Right lobe of liver (tissue), 6 donors: ENCODE measurements at places on chromosomes 1 and 21. TPM values are rescaled to one million over a fixed set of nuclear protein-coding genes. Genes with fewer than 3 reads are reported as not detected.

- H3K4me3 ChIP-seq: no peak overlapping the region
- no peak overlapping the region for H3K27ac ChIP-seq
- no peaks in the 10 kb centered on the region for H3K27me3 ChIP-seq
- H3K36me3 ChIP-seq: no peaks in the 10 kb centered on the region
- DNase-seq: no peak
Observed at GRCh38 chr1:184489908-184490307, 103.1 kb downstream of the C1orf21 start.

Gene FAM72B
- 0.66 TPM for total RNA-seq

DNA sequence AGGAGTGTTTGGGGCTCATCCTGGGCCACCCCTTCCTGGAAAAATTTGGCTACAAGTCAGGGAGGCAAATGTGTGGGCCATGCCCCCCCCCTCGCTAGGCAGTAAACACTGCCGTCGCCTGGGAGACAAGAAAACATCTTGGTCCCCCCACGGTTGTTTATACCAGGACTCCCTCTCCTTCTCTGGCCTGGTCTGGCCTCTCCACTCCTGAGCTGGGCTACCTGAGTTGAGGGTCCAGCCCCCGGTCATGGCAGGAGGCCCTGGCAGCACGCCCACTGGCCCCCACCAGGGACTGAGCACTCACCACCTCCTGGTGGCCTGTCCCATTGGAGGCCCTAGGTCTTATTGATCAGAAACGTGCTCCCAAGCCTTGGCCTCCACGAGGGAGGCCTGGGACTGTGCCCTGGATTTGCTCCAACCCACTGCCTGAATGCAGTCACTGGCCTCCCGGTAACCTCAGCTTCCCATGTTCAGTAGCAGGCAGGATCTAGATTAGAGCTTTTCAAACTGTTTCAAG lies 15.8 kb downstream of the KCNQ4 start:
- no peaks in the 10 kb centered on the region for H3K36me3 ChIP-seq
- H3K27ac ChIP-seq: no peak overlapping the region
- H3K4me1 ChIP-seq: no peaks in the 10 kb centered on the region
- H3K4me3 ChIP-seq: no peak overlapping the region
- no peaks in the 10 kb centered on the region for H3K27me3 ChIP-seq
- peak; percentile 73 for DNase-seq

Gene VSIG8
- total RNA-seq: not detected

- DNase-seq: no peak
- H3K27ac ChIP-seq: no peak overlapping the region
- H3K4me1 ChIP-seq: no peaks in the 10 kb centered on the region
- H3K27me3 ChIP-seq: no peaks in the 10 kb centered on the region
- no peaks in the 10 kb centered on the region for H3K36me3 ChIP-seq
Observed at GRCh38 chr21:46028573-46029091, 47.1 kb downstream of the COL6A1 start.

Gene CRB1
- total RNA-seq: not detected

Gene TCHHL1
- not detected for total RNA-seq

DNA sequence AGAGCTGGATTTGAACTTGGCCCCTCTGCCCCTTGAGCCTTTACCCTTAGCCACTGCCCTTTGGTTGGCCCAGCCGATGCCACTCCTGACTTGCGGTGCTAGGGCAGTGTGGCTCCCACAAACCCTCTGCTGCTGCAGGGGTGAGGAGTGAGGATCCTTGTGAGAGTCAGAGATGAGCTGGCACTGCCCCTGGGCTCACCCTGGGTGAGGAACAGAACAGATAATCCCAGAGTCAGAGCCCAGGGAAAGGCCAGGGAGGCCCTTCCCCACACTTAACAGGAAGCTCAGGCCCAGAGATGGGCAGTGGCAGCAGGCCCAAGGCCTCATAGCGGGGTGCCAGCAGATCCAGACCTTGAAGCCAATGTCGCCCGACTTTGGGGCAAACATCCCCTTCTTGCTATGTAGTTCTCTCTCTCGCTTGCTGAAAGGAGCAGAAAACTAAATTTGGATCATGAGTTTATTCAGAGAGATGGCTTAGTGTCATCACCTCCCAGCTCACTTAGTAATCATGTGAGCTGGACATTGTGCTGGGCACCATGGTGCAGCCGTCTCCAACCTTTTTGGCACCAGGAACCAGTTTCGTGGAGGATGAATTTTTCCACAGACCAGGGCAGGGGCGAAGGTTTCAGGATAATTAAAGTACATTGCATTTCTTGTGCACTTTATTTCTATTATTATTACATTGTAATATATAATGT lies 81.4 kb downstream of the IGSF21 start:
- H3K27me3 ChIP-seq: no peaks in the 10 kb centered on the region
- no peaks in the 10 kb centered on the region for H3K36me3 ChIP-seq
- H3K27ac ChIP-seq: no peak overlapping the region
- no peak overlapping the region for H3K4me3 ChIP-seq
- no peak for DNase-seq

Gene VHLL
- total RNA-seq: not detected

DNA sequence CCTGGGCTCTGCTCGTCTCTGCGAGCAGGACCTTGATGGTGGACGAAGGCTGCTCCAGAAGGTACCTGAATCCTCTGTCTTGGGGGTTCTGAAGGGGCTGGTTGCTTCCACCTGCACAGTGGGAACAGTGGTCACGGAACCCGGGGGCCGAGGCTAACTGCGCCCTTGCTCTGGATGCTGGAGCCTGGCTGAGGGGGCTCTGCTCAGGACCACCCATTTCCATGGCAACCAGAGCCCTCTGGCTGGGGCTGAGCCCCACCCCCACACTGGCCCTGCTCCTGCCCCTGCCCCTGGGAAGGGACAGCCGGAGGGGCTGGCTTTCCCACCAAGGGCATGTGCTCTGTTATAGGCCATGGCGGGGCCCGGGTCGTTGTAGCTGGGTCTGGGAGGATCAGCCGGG lies 462.3 kb downstream of the PTPRU start:
- no peaks in the 10 kb centered on the region for H3K27me3 ChIP-seq
- H3K4me3 ChIP-seq: no peak overlapping the region
- H3K4me1 ChIP-seq: no peaks in the 10 kb centered on the region
- no peaks in the 10 kb centered on the region for H3K36me3 ChIP-seq
- H3K27ac ChIP-seq: no peak overlapping the region
- peak; percentile 28 for DNase-seq

Gene KLF17
- not detected for total RNA-seq

GRCh38 chr1:7585216-7585907 lies 185.7 kb upstream of the VAMP3 start:
- no peak overlapping the region for H3K27ac ChIP-seq
- no peak for DNase-seq
- H3K36me3 ChIP-seq: no peaks in the 10 kb centered on the region
- H3K4me3 ChIP-seq: no peak overlapping the region
- no peaks in the 10 kb centered on the region for H3K4me1 ChIP-seq

DNA sequence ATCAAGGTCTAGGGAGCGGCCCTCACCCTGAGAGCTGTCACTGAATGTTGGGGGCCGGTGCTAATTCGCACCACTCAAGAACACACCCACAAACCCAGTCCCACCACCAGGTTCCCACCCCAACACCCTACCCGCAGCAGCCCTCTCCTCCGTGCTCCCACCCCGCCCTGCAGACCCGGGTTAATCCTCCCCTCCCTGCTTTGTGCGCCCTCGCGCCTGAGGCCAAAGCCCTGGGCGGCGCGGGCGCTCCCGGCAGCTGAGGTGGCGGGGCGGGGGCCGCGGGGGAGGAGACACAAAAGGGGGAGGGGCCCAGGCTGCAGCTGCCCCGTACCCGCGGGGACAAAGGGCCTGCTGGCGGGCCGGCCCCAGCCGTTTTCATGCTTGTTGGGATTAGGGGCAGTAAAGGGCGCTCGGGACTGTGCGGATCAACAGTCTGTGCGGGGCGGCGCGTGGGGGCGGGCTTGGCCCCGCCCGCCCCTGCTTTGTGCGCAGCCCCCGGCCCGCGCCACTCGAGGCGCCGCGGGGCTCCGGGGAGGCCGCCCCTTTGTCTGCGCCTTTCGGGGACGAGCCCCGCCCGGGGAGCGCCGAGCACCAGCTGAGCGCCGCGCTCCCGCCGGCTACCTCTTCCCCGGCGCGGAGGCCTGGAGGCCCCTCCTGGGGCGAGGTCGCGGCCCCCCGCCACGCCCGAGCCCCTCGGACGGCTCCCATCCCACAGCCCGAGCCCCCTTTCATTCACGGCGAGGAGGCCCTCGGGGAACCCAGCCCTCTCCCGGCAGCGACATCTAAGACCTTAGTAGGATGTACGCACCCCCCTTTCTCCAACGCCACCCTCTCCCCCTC lies 10.9 kb downstream of the C1orf216 start:
- H3K27me3 ChIP-seq: no peaks in the 10 kb centered on the region
- H3K36me3 ChIP-seq: no peaks in the 10 kb centered on the region
- H3K4me3 ChIP-seq: peak overlapping the region; percentile 23

Gene GPR52
- total RNA-seq: 2.1 TPM

Gene DNAI4
- 0.99 TPM for total RNA-seq

GRCh38 chr1:53121319-53122172 lies 20.9 kb downstream of the SLC1A7 start:
- no peak overlapping the region for H3K4me3 ChIP-seq
- H3K4me1 ChIP-seq: no peaks in the 10 kb centered on the region
- H3K27me3 ChIP-seq: no peaks in the 10 kb centered on the region
- no peaks in the 10 kb centered on the region for H3K36me3 ChIP-seq

Gene LCE3D
- not detected for total RNA-seq

GRCh38 chr1:118395430-118395991 lies 210.5 kb upstream of the SPAG17 start:
- H3K27ac ChIP-seq: no peak overlapping the region
- no peaks in the 10 kb centered on the region for H3K27me3 ChIP-seq
- DNase-seq: no peak
- H3K4me1 ChIP-seq: no peaks in the 10 kb centered on the region

DNA sequence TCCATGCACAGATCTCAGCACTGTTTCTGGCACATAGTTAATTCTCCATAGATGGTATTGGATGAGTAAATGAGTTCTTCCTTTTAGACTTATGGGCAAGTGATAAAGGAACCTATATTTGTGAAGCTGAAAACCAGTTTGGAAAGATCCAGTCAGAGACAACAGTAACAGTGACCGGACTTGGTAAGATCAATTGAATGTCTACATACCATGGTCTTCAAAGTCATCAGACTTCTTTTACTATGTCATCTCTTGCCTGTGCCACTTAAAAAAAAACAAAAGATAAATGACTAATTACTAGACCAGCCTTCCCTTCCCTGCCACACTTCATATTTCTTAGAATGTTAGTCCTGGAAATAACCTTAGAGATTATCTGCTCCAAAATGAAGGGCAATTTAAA lies 246.7 kb downstream of the HMCN1 start:
- H3K4me3 ChIP-seq: no peak overlapping the region
- DNase-seq: no peak
- H3K27me3 ChIP-seq: no peaks in the 10 kb centered on the region
- no peaks in the 10 kb centered on the region for H3K36me3 ChIP-seq
- no peak overlapping the region for H3K27ac ChIP-seq

Gene CLDN17
- not detected for total RNA-seq

Gene OR6K3
- not detected for total RNA-seq

DNA sequence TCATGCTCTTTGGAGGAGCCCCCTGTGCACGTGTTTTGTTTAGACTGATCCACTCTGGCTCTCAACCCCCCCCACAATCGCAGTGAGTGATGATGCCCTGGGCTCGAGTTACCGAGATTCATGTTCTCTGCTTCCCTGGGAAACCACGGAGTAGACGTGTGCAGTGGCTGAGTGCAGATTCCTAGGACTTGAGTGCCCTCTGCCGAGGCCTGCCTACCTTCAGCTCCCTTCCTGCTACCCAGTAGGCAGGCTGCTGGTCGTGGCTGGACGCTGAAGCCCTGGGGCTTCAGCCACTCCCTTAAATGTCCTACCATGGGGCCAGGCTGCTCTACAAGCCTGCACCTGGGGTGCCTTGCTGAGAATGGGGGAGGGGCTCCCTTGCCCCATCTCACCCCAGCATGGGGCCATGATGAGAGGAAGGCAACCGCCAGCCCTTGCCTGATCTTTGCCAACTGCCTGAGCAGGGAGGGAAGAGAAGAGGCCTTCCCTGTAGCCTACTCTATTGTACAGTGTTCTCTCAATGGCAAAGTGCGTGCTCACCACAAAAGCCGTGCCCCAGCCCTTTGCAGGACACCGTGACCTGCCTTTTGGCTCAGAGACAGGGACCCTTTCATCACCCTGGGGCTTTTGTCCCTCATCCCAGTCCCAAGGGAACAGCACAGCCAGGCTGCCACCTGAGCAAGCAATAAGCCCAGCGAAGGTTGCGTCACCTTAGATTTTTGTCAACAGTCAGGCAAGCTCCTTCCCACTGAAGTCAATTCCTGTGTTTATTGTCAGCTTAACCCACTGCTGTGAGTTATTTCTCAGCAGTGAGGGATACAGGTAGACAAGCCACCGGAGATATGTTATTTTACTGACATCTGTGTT lies 4.1 kb upstream of the GRIK3 start:
- no peak for DNase-seq
- peaks cover 3% of the 10 kb centered on the region for H3K27me3 ChIP-seq
- no peaks in the 10 kb centered on the region for H3K36me3 ChIP-seq
- H3K4me1 ChIP-seq: no peaks in the 10 kb centered on the region
- no peak overlapping the region for H3K27ac ChIP-seq

DNA sequence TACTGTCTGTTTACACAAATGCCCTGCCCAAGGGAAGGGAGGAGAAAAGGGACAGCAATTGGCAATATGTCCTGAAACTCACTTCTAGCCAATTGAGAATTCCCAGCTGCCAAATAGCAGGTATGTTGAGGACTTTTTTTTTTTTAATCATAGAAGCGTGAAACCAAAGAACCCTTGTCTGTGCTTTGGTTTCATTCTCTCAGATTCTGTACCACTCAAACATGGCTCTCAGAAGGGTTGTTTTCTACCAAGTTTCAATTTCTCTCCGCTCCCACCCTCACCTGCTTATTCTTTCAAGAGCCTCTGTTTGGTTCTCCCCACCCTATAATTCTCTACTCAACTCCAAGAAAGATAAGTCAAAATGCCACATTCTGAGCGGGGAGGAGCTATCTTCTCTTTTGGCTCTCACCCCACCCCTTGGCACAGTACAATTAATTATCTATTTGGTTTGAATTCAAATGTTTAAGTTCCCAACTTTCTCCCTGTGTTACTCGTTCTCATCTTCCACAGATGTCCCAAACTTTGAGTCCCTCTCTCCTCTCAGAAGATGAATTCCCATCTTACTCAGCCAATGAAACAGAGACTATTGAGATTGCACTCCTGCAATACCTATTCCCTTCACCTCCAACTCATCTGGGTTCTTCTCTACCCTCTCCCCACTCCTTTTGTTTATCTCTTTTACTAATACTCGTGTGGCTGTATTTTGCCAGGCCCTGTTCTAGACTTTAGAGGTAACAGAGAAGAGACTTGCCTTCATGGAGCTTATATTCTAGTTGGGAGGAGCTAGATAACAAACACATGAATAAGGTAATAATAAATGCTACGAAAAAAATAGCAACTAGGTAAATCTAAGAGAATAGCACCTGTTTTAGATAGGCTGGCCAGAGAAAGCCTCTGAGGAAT lies 3.9 kb upstream of the TP53BP2 start:
- no peak for DNase-seq
- no peaks in the 10 kb centered on the region for H3K27me3 ChIP-seq
- H3K36me3 ChIP-seq: no peaks in the 10 kb centered on the region

Gene CFHR4
- 41.2 TPM for total RNA-seq

Gene TEX38
- not detected for total RNA-seq

- no peaks in the 10 kb centered on the region for H3K36me3 ChIP-seq
- no peak overlapping the region for H3K4me3 ChIP-seq
- no peak for DNase-seq
- no peaks in the 10 kb centered on the region for H3K4me1 ChIP-seq
- H3K27ac ChIP-seq: no peak overlapping the region
Observed at GRCh38 chr1:197041486-197042353, 25.3 kb downstream of the F13B start.
